Activated CD4-positive, alpha-beta memory T cell treated with anti-CD3 and anti-CD28 coated beads for 36 hours (primary cell): ENCODE measurements at places on chromosomes 5 and 9.
A peak's percentile ranks its signal among the peaks of the same experiment; 100 is the strongest.

DNA sequence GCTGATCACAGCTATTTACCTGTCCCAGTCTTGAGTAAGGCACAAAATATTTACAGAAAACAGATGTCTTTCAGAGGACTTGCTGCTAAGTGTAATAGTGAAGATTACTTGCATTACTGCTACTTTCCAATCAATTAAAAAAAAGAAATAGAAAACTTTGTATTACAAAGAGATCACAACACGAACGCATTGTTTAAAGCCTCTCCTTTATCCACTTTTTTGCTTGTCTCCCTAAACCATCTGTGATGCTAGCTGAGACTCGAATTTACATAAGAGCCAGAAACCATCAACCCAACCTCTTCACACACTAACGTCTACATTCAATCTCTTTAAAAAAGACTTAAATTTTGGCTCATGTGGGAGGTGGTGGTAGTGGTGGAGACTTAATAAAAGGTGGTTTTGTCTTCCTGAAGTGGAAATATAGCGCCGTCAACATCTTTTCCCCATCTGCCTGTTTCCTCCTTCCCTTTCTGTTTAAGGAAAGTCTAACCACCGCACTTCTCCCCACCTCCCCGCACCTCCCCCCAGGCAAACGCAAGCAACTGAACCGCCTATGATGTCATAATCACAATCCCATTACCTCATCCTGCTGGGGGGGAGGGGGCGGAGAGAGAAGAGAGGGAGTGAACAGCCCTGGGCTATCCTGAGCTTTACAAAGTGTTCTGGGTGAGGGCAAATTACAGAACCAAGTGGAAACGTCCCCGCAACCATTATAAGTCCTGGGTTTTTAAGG is 948 bp upstream of the FAM53C start:
- no peak for DNase-seq

- peak; percentile 58 for DNase-seq
Observed at GRCh38 chr5:59367791-59368394, 525.6 kb downstream of the PDE4D start.

DNA sequence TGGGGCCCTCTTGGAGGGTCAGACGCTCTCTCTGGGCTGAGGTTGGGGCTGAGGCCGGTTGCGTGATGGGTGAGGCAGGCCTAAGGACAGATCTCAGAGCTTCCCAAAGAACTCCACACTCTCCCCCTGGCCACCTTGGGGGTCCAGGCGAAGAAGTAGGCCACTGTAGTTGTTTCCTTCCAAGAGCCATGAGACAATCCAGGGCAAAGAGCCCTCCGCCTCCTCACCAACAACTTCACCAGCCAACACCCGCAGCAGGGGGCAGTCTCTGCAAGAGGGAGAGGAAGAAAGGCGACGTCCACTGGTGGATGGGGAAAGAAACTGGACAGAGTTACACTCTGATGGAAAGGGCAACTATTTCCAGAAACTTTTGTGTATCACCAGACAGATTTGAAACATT is 10.7 kb downstream of the SLC35A4 start:
- DNase-seq = peak; percentile 35

- no peak for DNase-seq
Observed at GRCh38 chr5:127571314-127572131, 54.1 kb downstream of the PRRC1 start.

GRCh38 chr9:17528859-17529258 is 50.0 kb upstream of the SH3GL2 start:
- DNase-seq = no peak

- DNase-seq = no peak
Observed at GRCh38 chr5:113151641-113152379, 175.2 kb downstream of the DCP2 start.

GRCh38 chr5:66151030-66151429 is 6.9 kb downstream of the SREK1 start:
- DNase-seq = peak; percentile 61

- no peak for DNase-seq
Observed at GRCh38 chr5:10475931-10476676, 34.4 kb downstream of the ROPN1L start.

- DNase-seq = no peak
Observed at GRCh38 chr5:179879003-179879689, 20.5 kb upstream of the MRNIP start.

DNA sequence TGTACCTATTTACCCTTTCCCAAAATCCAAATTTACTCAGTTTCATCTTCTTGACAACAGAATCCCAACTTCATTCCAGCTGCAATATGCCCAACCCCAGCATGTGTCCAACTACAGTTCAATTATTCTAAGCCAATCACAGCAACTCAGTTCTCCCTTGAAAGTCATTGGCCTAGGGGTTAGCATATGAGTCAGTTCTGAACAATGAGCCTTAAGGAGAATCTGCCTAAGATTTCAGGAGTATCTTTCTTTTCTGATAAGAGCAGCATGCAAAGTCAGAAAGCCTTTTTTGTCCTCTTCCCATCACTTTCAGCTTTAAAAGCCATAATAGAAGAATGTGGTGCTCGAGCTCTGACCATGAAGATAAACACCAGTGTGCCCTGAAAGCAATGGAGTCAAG is 44.4 kb upstream of the RASGRF2 start:
- DNase-seq = no peak

DNA sequence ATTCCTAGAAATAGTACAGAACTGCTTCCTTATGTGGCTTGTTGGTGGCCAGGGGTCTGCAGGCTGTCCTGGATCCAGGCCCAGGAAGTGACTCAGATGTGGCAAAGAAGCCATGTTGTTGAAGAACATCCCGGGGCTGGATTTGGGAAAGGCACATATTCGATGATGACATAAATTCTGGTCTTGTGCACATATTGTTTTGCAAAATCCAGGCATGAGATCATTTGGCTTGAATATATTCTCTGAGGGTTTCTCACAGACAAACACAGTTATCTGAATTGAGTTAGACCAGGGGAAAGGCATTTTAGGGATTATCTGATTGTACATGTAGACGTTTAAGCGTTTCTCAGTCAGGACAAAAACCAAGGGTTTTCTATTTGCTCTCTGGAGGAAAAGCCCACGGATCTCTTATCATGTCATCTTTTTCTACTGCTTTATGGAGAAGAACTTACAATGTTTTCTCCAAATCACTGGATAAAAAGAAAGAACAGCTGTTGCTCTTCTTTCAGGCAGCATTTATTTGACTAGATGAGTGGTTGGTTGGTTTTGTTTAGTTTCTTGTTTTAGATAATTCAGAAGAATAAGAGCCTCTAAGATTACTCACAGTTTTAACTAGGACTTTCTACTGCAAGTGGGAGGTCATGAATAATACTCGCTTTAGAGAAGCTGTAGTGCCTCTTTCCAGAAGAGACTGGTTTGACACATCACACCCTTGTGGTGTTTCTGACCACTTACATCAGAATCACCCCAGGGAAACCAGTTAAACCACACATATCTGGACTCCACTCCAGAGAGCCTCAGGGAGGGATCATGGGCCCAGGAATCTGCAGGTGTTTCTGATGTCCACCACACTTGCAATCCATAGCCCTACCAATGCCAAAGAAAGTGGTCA is 29.5 kb upstream of the LHFPL2 start:
- DNase-seq = no peak

DNA sequence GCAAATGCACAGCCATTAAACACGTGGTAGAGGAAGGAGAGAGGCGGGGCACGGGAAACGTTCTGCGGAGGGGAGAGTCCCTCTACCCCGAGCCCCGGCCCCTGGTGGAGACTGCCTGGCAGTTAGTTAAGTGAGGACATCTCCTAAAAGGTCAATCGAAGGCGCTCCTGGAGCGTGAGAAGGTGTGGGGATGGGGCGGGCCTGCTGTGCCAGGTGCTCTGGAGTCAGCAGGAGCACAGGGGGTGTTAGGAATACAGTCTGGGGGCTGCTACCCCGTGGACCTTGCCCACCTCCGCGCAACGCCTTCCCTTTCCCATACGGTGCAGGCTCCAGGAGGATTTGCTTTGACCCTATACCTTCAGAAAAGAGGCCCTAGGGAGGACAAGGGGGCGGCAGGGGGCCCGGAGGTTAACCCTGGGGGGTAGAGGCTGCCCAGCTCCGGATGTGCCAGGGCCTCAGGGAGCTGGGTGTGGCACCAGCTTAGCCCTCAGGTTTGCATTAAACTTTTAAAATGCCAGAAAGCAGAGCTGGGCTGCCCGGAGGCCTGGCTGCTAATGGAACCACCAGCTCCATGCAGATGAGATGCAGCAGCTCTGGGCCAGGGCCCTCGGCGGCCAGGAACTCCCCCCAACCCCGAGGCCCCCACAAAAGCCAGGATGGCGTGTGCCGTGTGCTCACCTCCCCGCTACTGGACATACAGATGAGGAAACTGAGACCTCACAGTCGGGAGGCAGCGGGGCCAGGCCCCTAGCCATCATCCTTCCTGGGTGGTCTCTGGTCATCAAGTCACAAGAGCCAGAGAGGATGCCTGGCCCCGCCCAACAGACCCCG is 39.2 kb downstream of the NACC2 start:
- DNase-seq = no peak

GRCh38 chr5:179734536-179735164 is 2.0 kb downstream of the MAML1 start:
- DNase-seq = peak; percentile 14

DNA sequence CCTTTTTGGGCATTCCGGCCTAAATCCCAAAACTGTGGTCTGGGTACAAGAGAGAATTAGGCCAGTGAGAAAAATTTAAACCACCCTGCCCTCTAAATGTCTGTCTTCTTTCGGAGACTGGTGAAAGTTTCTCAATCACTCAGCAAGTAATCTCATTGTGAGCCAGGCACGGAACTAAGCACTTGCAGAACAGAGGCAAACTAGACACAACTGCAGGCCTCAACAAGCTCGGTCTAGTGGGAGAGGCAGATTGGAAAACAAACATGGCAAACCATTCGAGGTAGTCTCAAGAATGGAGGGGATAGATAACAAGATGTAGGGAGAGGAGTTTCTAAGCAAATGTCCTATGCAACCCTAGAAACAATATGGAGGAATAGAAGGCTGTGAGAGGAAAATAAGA is 8.9 kb upstream of the C5orf58 start:
- DNase-seq = no peak

DNA sequence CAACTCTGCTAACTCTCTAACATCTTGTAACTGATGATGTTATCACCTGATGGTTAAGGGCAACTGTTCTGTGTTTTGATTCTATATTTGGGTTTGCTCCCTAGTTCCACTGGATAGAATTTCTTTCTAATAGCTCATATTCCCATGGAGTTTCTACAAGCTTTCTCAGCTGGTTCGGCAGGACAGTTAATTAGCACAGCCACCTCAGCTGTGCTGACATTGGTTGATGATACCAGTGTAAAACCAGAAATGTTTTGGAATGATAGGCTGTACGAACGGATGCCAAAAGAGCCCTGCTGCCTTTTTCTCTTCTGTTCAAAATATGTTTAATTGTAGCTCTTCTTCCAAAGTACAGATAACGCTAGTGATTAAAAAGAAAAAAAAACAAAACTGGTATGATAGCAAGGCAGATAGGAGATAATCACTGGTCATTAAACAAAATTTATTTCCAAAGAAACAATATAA is 440.5 kb upstream of the ZNF608 start:
- DNase-seq = no peak

GRCh38 chr5:67316695-67317094 is 120.1 kb upstream of the CD180 start:
- no peak for DNase-seq

GRCh38 chr5:55773057-55773456 is 35.2 kb downstream of the DDX4 start:
- DNase-seq = no peak

- DNase-seq = no peak
Observed at GRCh38 chr5:6961837-6962635, 248.8 kb downstream of the TENT4A start.

DNA sequence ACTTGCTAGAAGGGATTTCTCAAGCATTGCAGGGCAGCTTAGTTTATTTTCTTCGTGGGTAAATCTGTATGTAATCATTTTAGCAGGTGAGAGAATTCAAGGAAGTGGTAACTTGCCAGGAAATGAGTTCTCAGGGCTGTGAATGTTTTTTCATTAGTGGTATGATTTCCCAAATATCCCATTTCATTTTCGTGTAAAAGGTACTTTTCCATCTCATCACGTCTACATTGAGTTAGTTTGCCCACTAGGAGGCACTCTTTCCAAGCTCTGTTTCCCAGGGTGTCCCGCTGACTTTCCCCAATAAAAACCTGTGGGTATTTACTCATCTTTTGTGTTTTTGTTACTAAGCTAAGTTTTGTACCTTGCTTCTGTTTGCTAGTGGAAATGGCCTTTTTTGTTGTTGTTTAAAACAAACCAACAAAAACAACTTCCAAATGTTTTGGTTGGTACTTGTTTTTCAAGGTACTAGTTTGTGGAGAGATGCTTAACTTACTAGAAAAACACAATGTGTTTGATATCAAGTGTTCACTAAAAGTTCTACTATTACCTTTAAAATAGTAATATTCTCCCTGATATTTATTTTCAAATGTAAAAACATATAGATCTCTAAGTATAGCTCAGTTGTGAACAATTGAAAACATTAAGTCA is 373.6 kb downstream of the ADGRV1 start:
- DNase-seq = peak; percentile 37

DNA sequence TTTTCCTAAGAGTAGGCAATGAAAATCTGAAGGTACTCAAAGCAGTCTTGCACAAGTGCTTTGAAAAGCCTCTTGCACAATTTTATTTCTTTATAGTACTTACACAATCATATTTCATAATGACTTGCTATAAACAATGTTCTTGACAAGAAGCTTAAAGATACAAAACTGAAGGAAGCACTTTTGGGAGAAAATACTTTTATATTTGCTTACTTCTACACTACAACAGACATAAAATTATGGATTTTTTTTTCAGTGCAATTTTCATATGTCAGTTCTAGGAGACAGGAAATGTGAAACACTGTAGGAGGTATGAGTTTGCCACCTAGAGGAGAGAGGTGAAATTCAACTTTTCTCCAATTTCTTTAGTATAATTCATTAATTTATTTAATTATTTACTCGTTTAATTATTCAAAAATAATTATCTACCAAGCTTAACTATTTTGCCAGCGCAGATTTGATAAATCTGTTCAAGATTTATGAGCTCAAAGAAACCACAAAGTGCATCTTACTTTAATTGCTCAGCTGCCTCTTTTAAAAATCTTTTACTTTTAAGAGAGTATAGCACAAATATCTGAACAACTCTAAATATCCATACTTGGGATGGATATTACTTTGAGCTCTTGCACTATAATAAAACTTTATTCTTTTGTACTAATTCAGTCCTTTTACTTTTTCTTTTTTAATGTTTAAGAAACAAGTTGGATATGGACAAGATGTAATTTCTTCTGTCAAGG is 29.0 kb upstream of the CDKN2B start:
- DNase-seq = no peak

DNA sequence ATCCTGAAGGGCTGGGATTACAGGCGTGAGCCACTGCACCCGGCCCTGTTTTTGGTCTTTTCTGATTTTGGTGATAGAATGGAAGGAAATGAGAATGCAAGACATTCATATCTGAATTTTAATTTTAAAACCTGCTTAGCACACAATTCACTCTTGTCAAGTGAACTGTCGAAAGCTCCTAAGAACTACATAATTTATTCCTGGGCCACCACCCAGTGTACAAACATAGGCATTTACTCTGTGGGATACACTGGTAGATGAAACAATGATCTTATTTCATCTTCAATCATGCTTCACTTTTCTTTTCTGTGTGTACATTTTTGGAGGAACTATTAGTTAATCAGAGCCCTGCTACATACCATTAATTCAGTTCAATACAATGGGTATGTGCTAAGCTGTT is 227.3 kb downstream of the EBF1 start:
- no peak for DNase-seq

GRCh38 chr9:116074658-116075057 is 78.9 kb upstream of the PAPPA start:
- DNase-seq = no peak
